SW480 (cell line): ENCODE measurements at places on chromosomes 11 and 22.

- no peak for DNase-seq
These were observed 7.0 kb upstream of the HBE1 start for GRCh38 chr11:5276697-5277096.

GRCh38 chr22:25494774-25495173 is 69.7 kb upstream of the GRK3 start:
- DNase-seq, result no peak

GRCh38 chr22:38863531-38864131 is 8.4 kb downstream of the CBX6 start:
- DNase-seq, result no peak

GRCh38 chr11:103596315-103596714 is 440.1 kb upstream of the DDI1 start:
- no peak for DNase-seq

DNA sequence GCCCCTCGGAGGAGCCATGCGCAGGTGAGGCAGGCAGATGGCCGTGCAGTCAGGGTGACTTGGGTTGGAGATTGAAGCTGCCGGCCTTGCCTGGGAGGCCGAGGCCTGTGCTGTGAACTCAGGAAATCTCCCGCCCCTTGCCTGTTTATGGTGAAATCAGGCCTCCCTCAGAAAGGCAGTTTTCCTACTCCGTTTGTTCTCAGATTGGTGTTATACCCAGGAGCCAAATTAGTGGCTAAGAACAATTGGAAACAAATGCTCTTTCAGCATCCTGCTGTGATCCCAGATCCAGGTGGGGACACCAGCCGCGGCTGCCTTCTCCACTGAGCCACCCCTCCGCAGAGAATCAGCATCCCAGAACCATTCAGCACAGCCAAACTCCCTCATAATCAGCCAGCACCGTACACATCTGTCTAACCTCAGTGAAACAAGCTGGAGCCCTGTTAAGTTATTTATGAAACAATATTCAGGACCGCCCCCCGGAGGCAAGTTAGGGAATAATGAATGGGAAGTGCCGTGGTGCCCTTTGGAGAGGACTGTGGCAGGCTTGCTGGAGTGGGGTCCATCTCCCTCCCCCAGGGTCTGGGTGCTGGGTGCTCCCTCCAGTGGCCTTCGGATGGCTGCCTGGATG is 60.0 kb downstream of the PKNOX2 start:
- peak; percentile 17 for DNase-seq

DNA sequence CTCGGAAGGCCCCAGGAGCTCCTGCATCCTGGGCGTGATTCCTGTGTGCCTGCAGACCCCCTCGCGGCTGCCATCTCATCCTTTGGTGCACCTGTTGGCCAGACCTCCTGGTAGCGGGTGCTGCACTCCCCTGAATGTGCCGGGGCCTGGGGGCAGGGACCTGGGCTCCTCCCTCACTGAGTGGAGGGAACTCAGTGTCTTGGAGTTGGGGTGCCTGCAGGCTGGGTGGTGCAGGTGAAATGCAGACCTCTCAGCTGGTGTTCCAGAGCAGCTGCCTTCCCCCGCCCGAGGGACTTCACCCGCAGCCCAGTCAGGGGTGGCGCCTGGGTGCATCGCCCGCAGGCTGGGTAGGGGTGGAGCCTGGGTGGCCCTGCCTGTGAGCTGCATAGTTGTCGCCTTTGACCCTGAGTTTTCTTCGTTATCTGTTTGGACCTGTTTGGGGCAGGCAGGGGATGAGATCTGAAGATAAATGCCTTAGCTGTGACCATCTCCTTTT is 31.4 kb downstream of the LRP5 start:
- DNase-seq, result no peak

DNA sequence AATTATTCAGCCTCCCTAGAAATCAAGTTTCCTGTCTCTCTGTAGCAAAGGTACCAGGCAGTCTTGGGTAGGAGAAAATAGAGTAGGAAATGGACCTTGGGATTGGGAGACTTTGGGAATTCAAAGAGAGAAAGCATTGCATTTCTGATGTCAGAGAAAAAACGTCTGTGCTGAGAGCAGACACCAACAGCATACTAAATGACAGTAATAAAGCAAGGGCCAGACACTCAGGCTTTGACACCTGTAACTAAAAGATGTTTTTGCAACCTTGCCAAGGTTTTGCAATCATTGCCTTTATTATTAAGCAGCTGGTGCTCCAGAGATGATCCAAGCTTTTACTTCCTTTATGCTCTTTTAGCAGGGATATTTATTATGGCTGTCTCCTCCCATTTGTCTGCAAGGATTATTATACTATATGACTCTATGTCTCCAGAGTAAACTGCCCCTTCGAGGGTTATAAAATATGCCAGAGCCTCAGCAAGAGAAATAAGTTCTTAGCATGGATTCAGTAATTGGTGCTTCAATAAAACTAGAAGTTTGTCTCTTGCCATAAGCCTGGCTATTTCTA is 85.2 kb upstream of the GRAMD1B start:
- no peak for DNase-seq

DNA sequence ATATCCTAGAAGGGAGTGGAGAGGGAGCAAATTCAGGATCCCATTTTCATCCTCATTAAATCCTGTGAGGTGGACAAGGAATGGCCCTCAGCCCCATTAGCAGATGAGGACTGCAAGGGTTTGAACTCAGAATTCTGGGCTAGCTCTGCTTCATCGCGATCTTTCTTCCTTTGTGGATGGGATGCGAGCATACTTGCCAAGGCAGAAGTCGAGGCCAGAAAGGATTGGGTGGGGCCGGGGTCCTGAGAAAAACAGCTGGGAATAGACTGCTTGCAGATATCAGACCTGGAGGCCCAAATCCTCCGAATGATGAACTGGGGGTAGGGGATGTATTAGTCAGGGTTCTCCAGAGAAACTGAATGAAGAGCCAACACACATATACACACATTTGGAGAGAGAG is 179.0 kb downstream of the CHST1 start:
- DNase-seq, result no peak

- DNase-seq, result no peak
These were observed 83.9 kb upstream of the USP47 start for GRCh38 chr11:11757909-11758308.

DNA sequence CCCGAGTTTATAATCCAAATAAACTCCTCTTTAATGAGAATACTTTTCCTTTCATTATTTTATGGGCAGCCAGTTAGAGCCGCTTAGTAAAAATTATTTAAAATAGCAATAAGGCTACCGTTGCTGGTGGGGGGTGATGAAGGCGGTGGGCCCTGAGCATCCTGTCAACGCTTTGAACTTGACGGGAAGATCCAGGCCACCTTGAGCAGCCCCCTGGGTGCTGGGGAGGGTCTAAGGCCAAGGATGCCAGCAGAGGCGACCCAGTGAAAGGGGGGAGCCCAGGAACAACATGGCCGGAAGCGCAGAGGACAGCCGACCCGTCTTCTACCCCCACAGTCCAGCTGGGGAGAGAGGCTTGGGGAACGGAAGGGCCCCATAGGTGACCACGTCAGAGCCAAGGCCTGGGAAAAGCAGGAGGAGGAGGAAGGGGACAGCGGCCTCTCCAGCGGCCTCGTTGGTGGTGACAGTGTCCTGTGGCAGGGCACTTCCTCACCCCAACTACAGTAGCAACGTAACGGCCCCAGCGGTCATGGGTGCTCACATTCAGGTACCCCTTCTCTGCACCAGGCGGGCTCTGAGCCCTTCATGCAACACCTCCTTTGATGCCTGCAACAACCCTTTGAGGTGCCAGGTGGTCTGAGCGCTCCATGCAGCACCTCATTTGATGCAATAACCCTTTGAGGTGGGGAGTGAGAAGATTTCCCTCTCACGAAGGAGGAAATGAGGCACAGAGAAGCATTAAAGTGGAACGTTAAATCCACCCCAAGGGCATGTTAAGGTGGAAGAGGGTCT is 695.3 kb downstream of the TBC1D22A start:
- DNase-seq, result no peak

- DNase-seq, result no peak
These were observed 1.3 kb downstream of the TRAF6 start for GRCh38 chr11:36508743-36509142.

DNA sequence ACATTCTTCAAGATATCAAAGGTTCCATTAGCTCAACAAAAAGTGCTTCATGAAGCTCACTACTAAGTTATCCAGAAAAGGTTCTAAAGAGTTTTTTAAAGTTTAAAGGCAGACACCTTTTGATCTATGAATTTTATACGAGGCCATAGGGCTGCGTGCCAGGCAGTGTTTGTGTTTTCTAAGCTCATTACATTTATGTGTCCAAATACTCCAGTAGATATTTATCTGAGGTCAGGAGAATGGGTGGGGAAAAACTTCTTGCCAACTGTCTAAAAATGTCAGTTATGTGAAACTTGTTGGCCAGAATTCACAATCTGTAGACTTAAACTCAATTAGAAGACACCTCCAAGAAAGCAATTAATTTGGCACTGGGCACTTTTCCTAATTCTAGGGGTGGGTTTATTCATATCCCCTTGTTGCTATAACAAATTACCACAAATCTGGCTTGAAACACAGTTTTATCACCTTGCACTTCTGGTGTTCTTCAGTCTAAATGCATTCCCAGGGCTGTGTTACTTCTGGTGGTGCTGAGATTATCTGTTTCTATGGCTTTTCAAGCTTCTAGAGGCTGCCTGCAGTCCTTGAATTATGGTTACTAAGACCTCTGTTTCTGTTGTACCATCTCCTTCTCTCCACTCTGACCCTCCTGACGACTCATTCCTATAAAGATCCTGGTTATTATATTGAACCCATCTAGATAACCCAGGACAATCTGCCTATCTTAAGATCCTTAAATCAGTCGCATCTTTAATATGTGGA is 1030.4 kb upstream of the CNTN5 start:
- no peak for DNase-seq

GRCh38 chr11:42967653-42968052 is 344.1 kb upstream of the API5 start:
- DNase-seq, result no peak

DNA sequence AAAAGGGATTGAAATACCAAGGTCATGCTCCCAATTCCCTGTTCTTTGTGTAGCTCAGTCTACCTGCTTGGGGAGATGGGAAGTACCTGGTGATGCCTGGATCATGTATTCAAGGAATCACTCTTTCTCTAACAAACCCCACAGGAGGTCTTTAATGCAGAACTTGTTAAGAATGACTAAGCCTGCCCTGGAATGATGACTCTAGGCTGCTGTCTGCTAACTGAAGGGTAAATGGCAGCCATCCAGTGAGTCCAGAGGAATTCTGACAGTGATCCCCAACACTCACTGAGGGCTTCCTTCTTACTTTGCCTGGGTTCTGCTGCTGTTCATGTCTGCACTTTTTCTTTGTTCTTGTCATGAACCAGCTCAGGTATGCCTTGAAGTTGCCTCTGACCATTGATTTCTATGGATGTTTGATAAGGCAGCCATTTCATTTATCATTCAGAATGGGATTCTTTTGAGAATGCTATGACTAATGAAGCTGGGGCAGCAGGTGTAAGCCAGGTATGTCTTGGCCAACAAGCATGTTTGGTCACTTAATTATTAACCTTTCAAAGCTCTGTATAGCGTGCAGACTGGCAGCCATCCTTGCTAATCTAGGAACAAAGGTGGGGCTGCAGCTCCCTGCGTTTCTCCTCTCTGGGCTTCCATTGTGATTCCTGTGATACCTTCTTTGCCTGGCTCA is 11.4 kb downstream of the PRSS23 start:
- DNase-seq, result peak; percentile 51

DNA sequence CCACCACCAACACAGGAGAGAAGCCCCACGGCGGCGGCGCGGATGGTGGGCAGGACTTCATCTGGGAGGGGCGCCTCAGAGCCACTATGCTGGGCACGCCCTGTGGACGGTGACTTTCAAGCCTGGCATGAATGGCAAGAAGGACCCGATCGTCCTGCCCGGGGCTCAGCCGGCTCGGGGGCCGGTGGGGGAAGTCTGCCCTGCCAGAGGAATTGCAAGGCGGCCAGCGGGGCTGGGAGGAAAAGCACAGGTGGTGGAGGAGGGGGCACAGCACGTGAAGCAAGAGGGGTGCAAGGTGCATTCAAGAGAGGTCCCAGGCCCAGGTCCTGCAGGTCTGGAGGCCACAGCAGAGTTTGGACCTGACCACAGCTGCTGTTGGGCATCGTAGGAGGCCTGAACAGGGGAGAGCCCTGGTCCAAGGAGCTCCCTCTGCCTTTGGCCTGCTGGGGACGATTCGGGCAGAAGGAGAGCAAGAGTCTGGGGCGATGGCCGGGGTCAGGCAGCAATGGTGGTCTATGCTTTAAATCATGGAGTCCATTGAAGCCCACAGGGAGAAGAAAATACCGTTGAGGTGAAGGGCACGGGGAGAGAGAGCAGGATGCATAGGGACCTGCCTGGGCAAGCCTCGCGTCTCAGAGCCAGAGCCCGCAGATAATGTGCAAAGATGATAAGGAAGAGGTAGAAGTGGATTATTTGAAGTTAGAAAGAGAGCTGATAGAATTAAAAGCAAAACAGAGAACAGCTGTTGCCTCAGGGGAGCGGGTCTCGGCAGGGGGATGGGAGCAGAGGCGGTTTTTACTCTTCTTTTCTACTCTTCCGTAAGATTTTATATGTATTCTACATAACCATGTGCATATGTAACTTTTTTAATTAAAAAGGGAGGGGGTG is 82.6 kb upstream of the SHISAL1 start:
- DNase-seq, result no peak

- DNase-seq, result peak; percentile 88
These were observed 571 bp downstream of the C11orf24 start for GRCh38 chr11:68271023-68271780.

GRCh38 chr11:85627332-85627997 is at the start of gene DLG2:
TSS of gene DLG2 (minus strand) at chr11:85627344.
- peak; percentile 37 for DNase-seq

GRCh38 chr11:64876229-64876750 is 2.1 kb downstream of the EHD1 start:
- DNase-seq, result no peak

GRCh38 chr11:113332023-113332422 is 17.6 kb downstream of the TTC12 start:
- DNase-seq, result no peak

DNA sequence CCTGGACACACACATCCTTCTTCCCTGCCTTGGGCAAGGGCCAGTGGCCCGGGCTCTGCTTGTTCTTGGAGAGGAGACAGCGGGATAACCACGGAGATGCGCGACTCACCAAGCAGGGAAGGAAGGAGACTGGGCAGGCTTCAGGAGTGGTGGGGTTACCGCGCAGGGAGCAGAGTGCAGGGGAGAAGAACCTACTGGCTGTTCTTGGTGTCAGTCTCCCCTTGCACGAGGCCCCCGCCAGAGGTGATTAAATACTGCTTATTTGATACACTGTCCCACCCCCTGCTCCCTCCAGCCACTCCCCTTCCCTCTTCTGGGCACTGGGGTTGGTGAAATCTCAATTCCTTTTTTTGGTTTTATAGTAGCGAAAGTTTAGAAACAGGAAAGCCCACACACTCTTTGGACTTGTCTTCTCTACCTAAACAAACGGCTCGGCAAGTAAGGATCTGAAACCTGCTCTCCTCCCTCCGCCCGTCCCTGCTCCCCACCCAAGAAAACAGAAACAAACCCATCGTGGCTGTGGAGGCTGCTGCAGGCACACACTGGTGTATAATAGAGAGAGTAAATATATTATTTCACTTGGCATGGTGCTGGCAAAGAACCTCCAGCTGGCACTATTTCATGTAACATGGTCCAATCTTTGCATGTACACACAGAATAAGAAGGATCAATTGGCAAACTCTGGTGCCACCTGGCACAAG is 10.8 kb downstream of the LARGE2 start:
- DNase-seq, result no peak
